Cortex of kidney (tissue), 1 donor: ENCODE measurements at places on chromosomes 4 and X.

DNA sequence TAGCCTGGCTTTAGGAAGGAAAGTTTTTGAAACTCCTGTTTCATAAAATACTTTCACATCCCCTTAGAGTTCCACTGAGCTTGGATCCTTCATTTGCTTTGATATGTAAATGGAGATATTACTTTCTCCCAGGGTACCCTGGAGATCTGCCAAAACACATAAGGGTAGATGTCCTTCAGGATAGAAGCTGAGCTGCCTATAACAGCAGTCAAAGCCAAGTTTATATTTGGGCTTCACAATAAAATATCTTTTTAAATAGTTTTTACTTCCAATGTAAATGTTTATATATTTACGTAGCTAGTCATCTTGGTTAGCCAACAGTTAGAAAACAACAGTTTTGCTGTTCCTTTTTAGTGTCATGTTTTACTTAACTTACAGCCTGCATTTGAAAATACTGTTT is 742.3 kb upstream of the POU3F4 start:
- DNase-seq, result no peak

GRCh38 chrX:71292669-71293365 is 8.7 kb upstream of the ITGB1BP2 start:
- no peak for DNase-seq

DNA sequence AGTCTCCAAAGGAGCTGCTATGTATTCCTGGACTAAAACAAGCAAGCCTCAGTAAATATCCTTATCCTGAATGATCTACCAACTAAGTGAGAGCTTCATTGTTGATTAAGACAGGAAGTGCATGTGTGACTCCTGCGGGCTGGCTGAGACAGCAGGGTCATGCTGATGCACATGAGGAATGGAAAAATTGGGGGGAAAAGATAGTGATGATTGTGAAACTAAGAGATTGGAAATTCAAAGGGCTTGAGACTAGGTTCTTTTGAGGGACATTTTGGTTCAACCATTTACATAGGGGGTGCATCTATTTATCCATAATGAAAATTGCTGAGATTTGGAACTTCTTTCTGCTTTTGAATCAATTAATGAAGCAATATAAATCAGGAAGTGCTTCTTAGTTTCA is 61.1 kb upstream of the C1QTNF7 start:
- no peak for DNase-seq

- no peak for DNase-seq
Measured at GRCh38 chrX:94576367-94577004, 902.5 kb downstream of the FAM133A start.

DNA sequence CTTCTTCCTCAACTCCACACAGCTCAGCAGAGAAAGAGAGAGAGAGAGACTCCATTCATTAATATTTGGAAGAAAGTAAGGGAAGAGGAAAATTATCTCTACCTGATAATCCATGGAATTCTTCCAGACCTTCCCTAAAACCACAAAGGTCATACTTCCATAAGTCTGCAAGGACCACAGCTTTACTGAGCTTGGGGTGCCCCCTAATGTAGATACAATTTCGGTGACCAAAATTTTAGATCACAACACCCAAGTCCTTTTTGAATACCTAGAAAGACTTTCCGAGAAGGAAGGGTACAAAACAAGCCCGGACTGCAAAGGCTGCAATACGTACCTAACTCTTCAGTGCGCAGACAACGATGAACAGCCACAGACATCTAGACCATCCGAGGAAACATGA is 523.9 kb downstream of the GLUD2 start:
- no peak for DNase-seq

- no peak for DNase-seq
Measured at GRCh38 chr4:188550296-188550695, 411.1 kb downstream of the TRIML1 start.

GRCh38 chr4:88135356-88135663 is 23.1 kb downstream of the ABCG2 start:
- DNase-seq, result no peak
